ENCODE measurements at places on chromosomes 7 and 10.

DNA sequence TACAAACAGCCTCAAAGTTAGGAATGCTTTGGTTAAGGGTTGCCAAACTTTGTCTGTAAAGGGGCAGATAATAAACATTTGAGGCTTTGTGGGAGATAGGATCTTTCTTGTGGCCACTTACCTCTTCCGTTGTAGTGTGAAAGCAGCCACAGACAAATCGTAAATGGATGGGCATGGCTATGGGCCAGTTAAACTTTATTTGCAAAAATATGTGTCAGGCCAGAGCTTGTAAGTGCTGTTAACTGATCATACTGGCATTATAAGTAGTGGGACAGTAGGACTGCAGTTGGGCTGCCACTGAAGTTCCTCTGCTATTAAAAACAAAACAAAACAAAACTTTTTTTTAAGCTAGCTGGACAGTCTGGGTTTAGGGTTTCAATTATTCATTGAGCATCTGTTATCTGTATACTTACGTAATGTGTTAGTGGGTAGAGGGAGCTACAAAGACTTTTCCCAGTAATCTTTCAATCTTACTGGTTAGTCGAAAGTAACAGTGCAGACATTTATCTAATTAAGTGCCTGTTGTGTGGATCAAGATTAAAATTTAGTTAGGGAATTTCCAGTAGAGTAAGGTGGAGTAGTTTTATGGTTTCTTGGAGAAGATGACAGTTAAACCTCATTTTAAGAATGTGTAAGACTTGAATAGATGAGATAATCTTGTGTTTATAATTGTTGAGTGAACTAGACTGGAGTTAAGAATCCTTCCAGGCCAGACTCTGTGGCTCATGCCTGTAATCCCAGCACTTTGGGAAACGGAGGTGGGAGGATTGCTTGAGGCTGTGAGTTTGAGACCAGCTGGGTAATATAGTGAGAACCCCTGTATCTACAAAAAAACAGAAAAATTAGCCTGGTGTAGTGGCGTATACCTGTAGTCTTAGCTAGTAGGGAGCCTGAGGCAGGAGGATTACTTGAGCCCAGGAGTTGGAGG, 100.1 kb downstream of the BTRC start:
- DNase-seq = no peak

DNA sequence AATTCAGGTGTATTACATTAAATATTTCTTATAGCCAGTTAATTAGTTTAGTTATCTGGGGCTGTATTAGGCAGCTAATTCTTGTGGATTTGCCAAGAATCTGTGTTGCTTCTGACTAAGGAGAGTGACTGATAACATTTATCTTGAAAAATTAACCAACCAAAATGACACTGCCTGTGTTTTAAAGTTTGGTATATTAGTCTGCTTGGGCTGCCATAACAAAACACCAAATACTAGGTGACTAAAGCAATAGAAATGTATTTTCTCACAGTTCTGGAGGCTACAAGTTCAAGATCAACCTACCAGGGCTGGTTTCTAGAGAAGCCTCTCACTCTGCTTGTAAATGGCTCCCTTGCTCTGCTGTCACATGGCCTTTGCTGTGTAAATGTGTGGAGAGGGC, 12.9 kb downstream of the EXOC4 start:
- DNase-seq = no peak

- no peak for DNase-seq
These were observed 47.2 kb downstream of the PRF1 start for GRCh38 chr10:70555371-70555770.

GRCh38 chr7:133829336-133829897, 297.7 kb upstream of the LRGUK start:
- no peak for DNase-seq

DNA sequence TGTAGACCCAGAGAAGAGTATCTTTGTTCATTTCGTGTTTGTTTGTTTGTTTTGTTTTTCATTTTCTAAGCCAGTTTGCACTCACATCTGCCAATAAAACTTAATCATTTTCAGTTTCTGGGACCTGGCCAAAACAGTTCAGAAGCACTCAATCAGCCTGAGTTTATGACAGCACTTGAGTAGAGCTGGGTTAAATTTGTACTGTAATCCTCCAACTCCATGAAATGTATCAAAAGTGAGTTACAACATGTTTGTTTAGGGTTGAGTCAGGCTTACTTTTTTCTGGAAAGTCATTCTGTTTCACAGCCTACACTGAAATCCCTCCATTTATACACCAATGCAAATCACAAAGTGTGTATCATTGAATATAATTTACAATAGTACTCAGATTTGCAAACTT, 91.9 kb downstream of the ZWINT start:
- DNase-seq = no peak

GRCh38 chr7:40520986-40521738, 386.4 kb downstream of the SUGCT start:
- no peak for DNase-seq

GRCh38 chr7:53311205-53311604, 275.8 kb downstream of the POM121L12 start:
- DNase-seq = no peak

DNA sequence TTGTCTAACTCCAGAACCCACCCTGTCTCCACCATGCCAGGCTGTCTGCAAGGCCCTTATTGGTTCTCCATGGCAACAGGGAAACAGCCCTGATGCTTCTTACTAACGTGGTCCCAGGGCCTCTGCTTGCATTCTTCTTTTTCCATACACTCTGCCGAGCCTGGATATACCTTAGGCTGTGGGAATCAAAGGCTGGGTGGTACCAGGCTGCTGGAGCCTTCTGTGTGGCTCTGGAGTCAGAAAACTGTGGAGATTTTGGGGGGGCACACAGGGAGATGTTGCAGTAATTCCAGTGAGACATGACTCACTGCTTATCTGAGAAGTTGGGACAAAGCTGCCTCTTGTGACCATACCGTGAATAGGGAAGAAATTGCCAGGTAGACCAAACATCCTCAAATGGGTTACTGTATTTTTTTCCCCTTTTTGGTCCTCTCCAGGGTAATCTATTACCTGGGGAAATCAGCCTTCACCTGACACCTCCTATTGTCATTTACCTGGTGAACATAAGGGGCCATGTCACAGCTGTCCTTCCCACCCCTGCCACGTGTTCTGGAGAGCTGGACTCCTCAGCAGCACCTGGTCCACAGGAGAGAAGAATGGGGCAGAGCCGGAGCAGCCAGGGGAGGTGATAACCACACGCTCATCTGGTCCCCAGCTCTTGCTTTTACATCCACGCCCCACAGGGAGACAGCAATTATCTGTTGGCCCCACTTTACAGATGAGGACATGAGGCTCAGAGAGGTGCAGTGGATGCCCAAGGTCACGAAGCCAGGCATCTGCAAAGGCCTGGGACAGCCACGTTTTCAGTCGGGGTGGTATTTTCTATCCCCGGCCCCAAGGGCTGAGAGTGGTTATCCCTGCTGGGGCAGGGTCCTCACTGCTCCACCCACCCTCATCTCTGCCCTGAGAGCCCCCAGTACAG, 4.6 kb downstream of the CHST3 start:
- DNase-seq = no peak

DNA sequence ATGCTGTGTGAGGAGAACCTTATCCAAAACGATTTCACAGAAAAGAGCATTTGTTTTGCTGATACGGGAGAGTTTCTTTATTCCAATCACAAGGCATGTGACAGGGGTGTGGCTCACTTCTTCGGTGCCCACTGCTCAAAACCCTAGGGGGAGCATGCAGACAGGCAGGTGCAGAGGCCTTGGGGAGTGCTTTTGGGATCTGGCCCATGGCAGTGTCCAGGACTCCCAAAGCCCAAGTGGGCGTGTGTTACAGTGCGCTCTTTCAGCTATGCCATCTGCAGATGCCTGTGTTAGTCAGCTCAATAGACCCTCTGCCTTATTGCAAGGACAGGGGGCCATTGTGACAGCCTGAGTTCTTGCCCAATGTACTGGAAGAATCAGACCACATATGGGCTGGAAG, 94.8 kb downstream of the CSTF2T start:
- no peak for DNase-seq

DNA sequence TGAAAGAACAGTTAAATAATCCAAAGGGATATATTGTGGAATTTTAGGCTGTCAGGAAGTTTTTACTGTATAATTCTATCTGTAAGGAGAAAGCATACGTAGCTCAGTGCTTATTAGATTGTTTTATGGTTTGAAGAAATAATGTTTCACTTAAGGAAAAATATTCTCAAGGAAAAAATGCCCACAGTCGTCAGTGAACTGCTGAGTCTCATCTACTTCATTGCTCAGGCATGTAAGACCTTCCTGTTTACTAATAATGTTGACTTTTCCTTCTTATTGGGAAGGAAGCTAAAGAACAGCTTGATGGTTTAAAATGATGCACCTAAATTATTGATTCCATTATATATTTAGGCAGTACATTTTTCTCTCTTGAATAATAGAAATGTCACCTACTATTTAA, 304.2 kb downstream of the SDK1 start:
- no peak for DNase-seq

- DNase-seq = no peak
These were observed at the start of gene NPTX2 for GRCh38 chr7:98617051-98617959. Gene NPTX2, plus strand, starts transcription at chr7:98617285. Its CDS starts 177 bp downstream, at chr7:98617462.

DNA sequence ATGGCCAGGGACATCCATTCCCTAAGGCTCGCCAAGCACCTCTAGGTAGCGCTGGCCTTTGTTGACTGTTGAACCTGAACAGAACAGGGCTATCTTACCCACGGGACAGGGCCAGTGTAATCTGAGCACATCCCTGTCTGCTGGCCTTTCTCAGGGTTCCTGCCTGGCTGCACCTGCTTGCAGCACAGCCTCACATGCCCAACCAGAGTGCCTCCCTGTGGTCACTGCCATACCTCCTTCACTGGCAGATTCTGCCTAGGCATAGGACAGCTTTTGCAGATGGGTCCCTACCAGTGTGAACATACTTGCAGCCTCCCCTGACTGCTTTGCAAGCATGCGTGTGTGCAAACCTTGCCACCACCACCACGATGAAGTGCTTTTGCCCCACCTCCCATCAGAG, 15.8 kb upstream of the LIPN start:
- no peak for DNase-seq

Data from effector memory CD8-positive, alpha-beta T cell (primary cell).